Ammon's horn (tissue), 1 donor: ENCODE measurements at places on chromosomes 2 and 18.

GRCh38 chr2:66775730-66776422, 341.0 kb downstream of the MEIS1 start:
- no peak for DNase-seq

- no peak for DNase-seq
Measured at GRCh38 chr2:74772046-74772445, 61.9 kb upstream of the HK2 start.

- peak; percentile 78 for DNase-seq
Measured at GRCh38 chr2:64865073-64865830, 123.9 kb upstream of the SLC1A4 start.

GRCh38 chr2:157696036-157696435, 67.4 kb upstream of the ACVR1C start:
- no peak for DNase-seq

- no peak for DNase-seq
Measured at GRCh38 chr2:175861958-175862357, 140.1 kb downstream of the LNPK start.

DNA sequence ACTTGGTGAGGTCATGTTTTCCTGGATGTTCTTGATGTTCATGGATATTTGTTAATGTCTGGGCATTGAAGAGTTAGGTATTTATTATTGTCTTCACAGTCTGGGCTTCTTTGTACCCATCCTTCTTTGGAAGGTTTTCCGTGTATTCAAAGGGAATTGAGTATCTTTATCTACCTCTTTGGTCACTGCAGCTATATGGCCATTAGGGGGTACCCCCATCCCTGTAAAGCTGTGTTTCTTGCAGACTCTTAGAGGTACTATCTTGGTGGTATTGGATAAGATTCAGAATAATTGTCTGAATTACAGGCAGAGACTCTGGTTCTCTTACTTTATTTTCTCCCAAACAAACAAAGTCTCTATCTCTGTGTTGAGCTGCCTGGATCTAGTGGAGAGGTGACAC, 401.6 kb upstream of the FSIP2 start:
- no peak for DNase-seq

DNA sequence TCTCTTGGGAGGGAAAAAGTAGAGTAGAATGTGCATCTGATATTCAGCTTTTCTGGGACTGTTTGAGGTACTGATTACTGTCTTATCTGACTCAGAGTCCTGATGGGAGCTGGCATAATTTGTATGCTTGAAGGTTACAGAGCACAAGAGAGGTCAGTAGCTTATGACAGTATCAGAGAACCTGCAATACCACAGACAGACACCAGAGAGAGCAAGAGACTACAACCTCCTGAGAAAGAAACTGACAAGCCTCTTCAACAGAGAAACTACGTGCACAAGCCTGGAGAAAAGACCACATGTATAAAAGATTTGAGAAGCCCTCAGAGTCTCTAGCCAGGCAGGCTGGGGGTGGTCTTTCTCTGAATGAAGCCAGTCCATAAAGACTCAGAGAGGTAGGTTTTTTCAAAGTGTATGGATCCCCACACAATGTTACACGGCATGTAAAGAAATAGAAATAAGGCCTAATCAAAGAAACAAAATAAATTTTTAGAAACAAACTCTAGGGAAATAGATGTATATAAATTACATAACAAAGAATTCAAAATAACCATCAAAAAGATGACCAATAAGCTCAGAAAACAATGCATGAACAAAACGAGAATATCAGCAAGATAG, 568.3 kb downstream of the LRRTM4 start:
- DNase-seq, result peak; percentile 60

DNA sequence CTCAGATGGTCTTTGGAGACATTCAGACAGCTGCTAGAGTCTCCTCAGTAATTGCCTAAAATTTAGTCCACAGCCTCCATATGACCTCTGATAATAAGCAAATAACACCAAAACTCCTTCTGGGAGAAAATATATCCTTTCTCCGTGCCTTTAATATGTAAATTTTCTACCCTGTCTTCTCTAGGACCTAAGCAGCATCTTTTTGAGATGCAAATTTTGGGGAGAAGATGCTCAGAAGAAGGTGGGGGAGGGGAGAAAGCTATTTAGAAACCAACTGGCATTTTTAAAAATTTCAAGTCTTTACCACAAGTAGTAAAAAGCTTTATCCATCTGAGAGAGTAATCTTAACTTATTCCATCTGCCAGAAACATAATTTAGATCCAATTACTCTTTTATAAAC, 120.4 kb upstream of the MSH6 start:
- DNase-seq, result no peak

GRCh38 chr2:136357007-136357380, 239.0 kb upstream of the CXCR4 start:
- DNase-seq, result no peak

DNA sequence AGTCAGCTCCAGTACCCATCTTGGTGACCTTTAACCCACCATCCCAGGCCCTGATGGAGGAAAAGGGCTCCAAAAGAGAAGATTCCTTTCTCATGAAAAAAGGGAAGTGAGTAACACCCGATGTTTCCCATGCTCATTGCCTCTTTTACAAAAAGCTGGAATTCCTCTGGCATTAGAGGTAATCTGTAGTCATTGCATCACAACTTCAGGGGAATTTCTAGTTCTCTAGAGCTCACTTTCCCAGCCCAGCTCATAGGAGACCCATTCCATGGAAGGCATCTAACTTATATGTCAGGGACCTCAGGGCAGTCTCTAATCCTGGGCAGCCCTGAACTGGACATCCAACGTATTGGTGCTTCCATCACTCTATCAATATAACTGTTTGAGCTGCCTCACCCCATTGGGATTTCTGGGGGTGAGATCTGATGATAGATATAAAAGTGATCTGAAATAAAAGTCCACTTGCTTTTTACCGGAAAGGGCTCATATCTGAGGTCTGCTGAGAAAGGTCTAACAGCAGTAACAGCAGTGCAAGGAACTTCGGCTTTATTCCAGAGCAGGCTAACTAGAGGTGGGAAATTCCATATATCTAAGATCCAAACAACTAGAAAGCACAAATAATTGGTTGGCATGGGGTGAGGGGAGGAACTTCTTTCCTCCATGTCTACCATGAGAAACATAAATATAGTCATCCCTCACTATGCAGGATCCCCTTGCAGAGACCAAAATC, 106.1 kb downstream of the ETAA1 start:
- no peak for DNase-seq

DNA sequence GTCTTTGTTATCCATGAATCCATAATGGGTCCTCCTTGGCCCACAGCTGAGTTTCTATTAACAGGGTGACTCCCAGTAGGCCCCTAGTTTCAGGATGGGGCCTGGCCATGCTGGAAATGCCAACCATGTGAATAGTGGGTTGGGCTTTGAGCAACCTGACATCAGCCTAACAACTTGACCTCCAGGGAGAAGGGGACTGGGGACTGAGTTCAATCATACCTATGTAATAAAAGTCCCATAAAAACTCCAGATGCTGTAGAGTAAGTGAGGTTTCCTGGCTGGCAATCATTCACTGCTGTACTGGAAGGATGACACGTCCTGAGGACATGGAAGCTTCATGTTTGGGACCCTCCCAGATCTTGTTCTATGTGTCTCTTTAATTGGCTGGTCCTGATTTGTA, 7.9 kb downstream of the REV1 start:
- no peak for DNase-seq

DNA sequence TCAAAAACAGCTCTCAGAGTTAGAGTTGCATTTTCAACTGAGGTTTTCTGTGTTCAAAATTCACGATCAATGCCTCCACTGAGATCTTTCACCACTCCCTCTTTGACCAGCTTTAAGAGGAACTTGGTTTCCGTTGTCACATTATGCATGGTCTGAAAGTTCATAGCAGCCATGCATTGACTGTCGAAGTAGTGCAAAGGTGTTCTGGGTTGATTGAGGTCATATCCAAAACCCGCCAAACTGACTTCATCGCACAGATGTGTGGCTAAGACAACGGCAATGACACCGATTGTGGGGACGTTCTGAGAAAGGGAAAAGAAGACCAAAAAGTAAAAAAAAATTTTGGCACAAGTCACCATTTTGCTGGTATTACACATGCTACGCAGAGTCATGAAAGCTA, 48.7 kb downstream of the ST3GAL5 start:
- DNase-seq, result no peak

GRCh38 chr18:59988098-59988706, 88.4 kb downstream of the PMAIP1 start:
- DNase-seq, result peak; percentile 80

DNA sequence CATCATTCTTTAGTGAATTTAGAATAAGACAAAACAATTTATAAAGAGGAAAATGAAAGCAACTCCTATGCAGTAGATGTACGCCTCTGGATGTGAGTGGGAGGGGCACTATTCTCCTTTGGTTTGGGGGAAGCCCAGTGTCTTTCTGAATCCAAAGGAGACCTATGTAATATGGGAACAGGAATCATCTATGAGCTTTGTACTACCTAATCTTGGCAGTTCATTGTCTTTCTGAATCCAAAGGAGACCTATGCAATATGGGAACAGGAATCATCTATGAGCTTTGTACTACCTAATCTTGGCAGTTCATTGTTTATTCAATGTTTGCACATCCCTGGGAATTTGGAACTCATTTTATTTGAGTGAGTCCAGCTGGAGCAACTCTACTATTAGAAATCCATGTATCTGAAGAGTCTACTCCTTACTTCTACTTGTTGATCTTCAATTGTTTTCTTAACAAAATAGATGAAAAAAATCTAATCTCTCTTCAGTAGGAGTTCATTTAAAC, 401.1 kb upstream of the LRATD1 start:
- no peak for DNase-seq

DNA sequence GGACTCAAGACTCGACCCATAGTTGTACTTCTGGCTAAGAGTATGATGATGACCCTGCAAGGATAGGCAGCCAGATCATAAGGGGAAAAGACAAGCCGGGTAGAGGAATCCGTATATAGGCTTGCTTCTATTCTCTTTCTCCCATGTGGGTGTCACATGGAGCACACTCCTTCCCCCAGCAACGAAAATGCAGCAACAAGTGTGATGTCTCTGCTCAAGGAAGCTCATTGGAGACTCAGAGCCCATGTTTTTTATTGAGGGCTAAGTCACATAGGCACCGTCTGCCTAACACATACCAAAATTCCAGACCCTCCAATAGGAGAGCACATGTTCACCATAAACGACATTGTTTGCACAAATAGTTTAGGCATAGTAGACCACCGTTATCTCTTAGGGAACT, 6.3 kb downstream of the ZNF2 start:
- no peak for DNase-seq

DNA sequence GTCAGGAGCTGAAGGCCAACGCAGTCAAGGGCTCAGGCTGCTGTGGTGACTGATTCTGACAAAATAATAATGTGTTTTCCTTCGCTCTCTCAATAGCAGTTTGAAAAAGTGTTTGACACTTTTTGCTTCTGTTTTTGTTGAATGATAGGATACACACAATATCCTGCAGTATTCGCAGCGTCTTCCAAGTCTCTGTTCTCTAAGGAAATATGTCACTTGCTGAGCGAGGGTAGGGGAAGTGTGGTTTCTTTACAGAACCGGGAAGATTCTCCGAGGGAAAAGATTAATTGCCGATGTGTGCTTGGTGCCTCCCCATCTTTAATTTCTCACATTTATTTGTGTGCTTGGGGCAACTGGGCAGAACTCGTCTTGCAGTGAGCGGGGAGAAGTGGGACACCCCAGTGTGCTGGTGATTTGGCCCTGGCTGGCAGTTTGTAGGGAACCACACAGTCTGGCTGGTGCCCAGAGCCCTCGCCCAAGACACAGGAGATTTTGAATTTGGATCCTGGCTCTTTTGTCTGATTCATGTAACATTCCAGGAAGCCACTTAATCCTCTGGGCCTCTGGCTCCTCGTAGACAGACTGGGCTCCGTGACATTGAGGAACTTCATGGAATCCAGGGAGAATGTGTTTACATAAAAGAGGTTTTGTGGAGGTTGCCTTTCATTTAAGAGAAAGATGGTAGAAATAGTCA, 169.4 kb downstream of the LDLRAD4 start:
- DNase-seq, result no peak

GRCh38 chr2:167933097-167933814, 314.1 kb downstream of the STK39 start:
- DNase-seq, result no peak

GRCh38 chr2:147531269-147531668, 313.6 kb upstream of the ACVR2A start:
- no peak for DNase-seq

DNA sequence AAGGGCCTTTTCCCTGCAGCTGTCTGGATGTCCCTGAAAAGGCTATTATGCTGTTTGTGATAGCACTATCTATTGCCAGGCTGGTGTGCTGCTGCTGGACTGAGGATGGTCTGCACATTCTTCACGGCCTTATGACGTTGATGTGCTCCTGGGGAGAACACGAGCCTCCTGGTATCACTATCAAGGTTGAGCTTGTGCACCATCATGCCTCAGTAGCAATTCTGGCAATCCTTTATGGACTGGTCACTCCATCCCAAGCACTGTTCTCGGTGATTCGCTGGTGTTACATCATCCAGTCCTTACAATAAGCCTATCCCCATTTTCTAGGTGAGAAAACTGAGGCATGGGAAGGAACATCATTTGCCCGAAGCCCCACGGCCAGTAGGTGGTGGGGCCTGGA, 18.2 kb upstream of the CCBE1 start:
- DNase-seq, result no peak

GRCh38 chr2:186882511-186883071, 33.6 kb upstream of the ZSWIM2 start:
- no peak for DNase-seq

- DNase-seq, result peak; percentile 28
Measured at GRCh38 chr2:34570266-34570872, 971.3 kb upstream of the FAM98A start.

- peak; percentile 56 for DNase-seq
Measured at GRCh38 chr18:42719221-42719620, 396.3 kb downstream of the RIT2 start.

- DNase-seq, result peak; percentile 71
Measured at GRCh38 chr2:238426568-238427434, at the start of gene ASB1. ASB1 (plus strand) TSS chr2:238426927; CDS start chr2:238427071, 144 bp downstream.

DNA sequence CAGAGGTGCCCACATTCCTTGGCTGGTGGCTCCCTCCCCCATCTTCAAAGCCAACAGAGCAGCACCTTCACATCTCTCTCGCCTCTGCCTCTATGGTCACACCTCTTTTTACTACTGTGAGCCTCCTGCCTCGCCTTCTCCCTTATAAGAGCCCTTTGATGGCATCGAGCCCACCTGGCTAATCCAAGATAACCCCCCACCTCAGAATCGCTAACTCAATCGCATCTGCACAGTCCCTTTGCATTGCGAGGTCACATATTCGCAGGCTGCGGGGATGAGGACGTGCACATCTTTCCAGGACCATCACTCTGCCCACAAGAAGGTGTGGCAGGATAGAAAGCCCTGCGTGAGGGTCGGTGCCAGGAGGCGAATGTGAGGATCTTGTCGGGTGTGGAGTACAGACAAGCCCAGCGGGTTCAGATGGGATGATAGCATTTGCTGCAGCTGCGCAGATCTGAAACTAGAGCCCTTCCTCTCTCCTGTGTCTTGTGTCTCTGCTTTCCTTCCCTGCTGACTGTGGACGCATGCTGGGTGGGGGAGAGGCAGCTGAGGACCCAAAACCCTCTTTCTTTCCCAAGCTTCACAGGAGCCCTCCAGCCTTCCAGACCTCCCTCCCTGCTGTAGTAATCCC, 148.3 kb upstream of the HDAC4 start:
- no peak for DNase-seq
